ENCODE measurements at places on chromosomes 4 and X.

DNA sequence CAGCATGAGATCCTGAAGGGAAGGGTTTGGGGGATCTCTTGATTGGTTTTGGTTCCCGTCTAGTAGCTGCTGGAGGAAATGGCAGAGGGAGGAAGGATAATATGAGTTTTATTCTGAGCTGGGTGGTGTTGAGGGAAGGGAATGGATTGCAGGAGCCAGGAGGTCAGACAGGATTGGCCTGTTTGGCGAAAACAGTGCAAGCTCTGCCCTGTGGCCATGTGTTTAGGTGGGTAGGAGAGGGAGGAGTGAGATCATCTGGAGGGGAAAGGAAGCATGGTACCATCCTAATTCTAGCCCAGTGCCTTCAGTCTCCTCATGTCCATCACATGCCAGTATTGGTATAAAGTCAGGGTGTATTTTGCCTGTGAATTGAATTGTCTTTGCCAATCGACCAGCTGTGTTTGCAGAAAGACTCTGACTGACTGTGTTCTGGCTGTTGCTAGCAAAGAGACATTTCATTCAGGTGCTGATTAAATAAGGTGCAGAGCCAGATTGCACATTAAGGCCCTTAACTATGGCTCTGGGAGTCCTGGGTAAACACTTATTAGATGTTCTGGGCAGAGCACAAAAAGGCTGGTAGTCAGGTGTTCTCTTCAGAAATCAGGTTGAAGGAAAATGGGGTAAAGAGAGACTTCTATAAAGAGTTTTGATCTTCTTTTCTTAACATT lies 10.0 kb downstream of the TMEM164 start:
- no peak for DNase-seq

- DNase-seq, result no peak
These were observed 66.3 kb downstream of the DCUN1D4 start for GRCh38 chr4:51909236-51909703.

- DNase-seq, result no peak
These were observed 189.9 kb downstream of the INPP4B start for GRCh38 chr4:142656178-142656577.

DNA sequence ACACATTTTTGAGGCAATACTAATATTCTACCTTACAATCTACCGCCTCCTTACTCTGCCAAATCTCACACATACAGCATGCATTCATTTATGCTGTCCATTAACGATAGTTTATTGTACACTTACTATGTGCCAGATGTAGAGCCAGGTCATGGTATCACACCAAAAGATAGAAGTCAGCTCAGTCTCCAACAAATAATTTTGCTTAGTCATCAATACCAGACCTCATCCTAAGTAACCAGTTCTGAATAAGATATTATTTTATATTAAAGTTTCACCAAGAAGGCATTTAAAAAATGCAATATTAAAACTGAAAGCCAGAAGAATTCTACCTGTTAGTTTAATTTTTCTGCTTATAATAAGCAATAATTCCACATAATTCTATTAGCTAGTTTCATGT lies 60.6 kb upstream of the TTC29 start:
- DNase-seq, result no peak

GRCh38 chr4:137274404-137274803 lies 257.9 kb downstream of the PCDH18 start:
- DNase-seq, result no peak
